Skeletal muscle cell (primary cell): ENCODE measurements at places on chromosomes 4 and X.

DNA sequence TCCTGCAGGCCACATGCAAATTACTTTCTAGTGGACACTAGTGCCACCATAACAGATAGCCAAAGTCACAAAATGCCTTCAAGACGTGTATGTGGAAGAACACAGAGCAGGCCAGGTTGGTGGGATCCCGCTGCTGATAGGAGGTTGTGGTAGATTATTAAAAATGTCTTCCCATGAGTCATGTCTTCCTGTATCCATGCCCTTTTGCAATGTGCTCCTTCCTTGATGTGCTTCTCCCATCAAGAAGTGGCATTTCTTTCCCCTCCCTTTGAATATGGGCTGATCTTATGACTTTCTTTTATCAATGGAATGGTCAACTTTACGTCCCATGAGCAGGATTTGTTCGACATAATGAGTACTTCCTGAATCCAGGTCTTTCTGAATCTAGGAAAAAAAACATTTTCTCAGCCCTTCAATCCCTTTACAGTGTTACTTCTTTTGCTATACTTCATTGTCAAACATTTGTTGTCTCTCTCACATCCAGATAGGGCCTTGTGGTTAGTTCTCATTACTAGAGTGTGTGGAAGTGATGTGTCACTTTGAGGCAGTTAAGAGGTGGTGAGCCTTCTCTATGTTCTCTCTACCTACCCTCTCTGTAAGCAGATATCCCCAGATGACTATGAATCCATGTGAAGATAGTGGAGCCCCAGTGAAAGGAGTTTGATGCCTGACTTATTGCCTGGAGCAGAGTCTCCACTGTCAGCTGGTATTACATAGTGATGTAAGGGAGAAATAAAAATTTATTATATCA, 519.2 kb upstream of the DIPK2B start:
- no peak for DNase-seq

DNA sequence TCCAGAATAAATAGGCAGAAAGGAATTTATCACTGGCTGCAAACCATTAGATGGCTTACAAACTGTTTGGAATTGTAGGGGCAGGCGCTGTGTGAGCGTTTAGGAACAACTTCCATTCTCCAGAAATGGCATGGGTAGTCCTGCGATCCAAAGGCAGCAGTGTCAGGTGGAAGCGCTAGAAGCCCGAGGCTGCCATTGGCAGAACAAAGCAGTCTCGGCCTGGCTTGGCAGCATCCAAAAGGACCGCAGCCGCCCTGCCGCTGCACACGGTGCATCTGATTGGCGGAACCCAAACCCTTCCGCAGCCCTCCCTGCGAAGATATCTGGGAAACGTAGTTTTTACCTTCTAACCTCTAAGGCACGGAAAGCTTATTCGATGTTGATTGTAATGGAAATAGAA, 23.6 kb upstream of the YTHDC1 start:
- peak; percentile 43 for DNase-seq

DNA sequence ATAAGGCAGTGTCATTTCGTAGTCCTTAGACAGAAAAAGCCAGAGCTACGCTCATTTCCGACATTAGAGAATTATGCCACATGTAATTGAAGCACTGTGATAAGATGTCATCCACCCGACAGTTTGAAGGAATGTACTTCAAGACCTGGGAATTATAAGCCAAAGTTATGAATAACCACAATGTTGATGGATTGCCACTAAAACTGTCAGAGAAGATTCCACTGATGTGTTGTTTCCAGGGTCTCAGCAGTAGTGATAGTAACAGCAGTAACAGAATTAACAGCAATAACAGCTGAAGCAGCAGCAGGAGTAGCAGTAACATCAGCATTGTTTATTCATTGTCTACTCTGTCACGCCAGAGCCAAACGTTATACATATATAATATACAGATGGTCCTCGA, 24.7 kb downstream of the RAB33A start:
- no peak for DNase-seq

GRCh38 chrX:18075603-18076002, 145.1 kb downstream of the BEND2 start:
- no peak for DNase-seq

DNA sequence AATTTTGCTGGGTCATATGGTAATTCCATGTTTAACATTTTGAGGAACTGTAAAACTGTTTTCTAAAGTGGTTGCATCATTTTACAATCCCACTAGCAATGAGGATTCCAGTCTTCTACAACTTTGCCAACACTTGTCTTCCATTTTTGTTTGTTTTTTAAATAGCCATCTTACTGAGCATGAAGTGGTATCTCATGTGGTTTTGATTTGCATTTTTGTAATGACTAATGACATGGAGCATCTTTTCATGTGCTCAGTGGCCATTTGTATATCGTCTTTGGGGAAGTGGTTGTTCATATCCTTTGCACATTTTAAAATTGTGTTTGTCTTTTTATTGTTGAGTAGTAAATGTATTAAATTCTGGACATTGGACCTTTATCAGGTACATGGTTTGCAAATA, 94.7 kb downstream of the TMEM131L start:
- no peak for DNase-seq

DNA sequence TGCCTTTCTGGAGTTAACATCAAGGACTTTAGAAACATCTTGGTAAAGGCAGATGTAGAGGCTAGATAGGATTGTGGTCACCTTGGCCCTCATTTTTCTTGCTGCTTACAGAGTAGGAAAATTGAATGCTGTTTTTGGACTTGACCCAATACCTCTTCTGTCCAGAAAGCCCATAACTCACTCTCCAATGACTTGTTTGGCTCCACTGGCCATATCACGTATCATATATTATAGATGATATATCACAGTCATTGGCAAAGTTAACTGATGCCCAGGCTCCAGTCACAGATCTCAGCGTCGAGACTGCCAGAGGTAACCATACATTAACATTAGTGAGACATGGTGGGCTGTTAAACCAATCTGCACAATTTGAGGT, 88.1 kb upstream of the PLAC1 start:
- no peak for DNase-seq

DNA sequence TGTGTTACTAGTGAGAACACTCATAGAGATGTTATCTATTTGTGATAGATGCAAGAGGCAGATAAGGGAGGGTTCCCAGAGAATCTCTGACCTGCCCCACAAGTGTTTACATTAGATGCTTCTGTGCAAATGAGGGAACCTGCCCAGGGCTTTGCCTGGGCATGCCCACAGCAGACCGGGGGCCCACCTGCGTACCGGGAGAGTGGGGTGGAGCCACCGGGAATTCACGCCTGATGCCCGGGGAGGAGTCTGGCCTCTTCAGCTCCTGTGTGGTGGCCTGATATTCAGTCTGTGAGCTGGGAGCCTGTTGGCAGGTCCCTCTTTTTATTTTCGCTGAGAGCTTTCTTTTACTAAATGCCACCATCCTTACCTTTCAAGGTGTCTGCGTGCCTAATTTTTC, 155.7 kb downstream of the SNCA start:
- no peak for DNase-seq

DNA sequence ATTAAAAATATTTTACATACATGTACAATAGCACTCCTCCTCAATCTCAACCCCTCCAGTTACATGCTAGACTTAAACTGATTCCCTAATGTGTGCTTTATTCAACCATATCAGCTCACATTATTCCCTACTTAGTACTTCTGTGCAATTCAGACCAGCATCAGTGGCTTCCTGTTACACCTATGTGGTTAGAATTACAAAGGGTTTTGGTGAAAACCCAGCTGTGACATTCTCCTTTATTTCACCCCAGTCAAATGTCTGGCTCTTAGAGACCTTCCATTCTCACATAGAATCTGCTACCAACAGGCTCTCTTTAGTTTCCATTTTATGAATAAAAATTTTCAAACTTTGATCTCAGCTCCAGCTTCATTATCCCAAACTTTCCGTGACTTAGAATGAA, 85.2 kb upstream of the SLC7A11 start:
- DNase-seq = no peak

GRCh38 chr4:105348719-105349118, 125.1 kb downstream of the PPA2 start:
- DNase-seq = no peak

GRCh38 chrX:135984791-135985156, 461 bp upstream of the SLC9A6 start:
- DNase-seq = no peak

- DNase-seq = no peak
Measured at GRCh38 chr4:24000470-24000831, 110.6 kb upstream of the PPARGC1A start.

- DNase-seq = no peak
Measured at GRCh38 chr4:99946356-99947189, at the start of gene DNAJB14. Gene DNAJB14 (minus strand): TSS chr4:99946618. CDS start chr4:99946571, 47 bp downstream.

GRCh38 chr4:53507671-53508286, 83.5 kb downstream of the LNX1 start:
- DNase-seq = peak; percentile 97

GRCh38 chrX:136251041-136251991, at the start of gene MAP7D3:
Gene MAP7D3 (minus strand): TSS chrX:136251400. CDS start chrX:136251358, 42 bp downstream.
- no peak for DNase-seq

- no peak for DNase-seq
Measured at GRCh38 chr4:108193886-108194672, 25.3 kb upstream of the LEF1 start.

- DNase-seq = no peak
Measured at GRCh38 chrX:114611018-114611619, 27.2 kb downstream of the HTR2C start.

GRCh38 chr4:45423896-45424295, 697.5 kb upstream of the GNPDA2 start:
- DNase-seq = no peak

- DNase-seq = no peak
Measured at GRCh38 chrX:135489542-135489941, 30.9 kb upstream of the INTS6L start.

- peak; percentile 19 for DNase-seq
Measured at GRCh38 chrX:41824551-41824950, 98.8 kb downstream of the CASK start.

- no peak for DNase-seq
Measured at GRCh38 chrX:70088751-70089150, 26.5 kb downstream of the OTUD6A start.

DNA sequence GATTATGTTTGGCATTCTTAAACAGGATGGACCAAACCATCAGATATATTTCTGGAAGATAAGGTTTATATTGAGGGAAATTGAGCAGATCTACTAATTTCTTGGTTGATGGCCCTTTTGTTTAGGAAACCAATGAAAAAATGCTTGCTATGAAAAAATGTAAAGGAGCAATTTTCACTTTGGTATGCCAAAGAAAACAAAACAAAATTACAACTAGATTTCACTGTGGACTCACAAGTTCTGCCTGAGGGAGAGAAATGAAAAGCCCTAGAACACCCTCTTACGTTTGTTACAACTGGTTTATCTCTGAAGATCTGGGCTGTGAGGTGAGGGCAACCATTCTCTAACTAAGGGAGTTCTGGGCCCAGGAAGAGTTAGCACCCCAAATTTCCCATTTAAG, 122.5 kb upstream of the IL15 start:
- DNase-seq = no peak

GRCh38 chrX:31590581-31591114, 518.8 kb upstream of the FTHL17 start:
- no peak for DNase-seq

GRCh38 chr4:38759113-38759789, 23.5 kb downstream of the TLR10 start:
- peak; percentile 82 for DNase-seq

GRCh38 chrX:15737190-15737958, 696 bp upstream of the CA5B start:
- DNase-seq = no peak

DNA sequence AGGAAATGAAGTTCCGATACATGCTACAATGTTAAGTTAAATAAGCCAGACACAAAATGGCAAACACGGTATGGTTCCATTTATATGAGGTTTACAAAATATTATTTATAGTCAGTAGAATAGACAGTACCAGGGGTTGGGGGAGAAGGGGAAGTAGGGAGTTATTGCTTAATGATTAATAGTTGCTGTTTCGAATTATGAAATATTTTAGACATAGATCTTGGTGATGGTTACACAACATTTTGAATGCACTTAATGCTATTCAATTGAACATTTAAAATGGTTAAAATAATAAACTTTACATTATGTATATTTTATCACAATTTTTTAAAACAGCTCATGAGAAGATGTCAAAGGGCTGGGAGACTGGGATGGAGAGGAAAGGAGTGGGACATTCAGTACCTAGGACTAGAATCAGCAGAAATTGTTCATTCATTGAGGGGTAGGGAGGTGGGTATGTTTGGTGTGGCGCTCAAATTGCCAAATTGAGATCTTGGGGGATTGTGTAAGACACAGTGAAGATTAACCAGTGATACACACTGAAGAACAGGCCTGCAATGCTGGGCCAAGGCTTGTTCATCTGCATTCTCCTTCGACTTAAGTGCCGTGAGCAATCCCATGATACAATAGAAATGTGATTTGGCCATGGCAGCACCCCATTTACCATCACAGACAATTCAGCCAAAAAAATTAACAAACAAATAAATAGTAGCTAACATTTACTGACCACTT, 165.6 kb upstream of the GALNT7 start:
- no peak for DNase-seq

GRCh38 chr4:36140421-36140820, 103.9 kb downstream of the ARAP2 start:
- no peak for DNase-seq

- DNase-seq = no peak
Measured at GRCh38 chr4:111228396-111228795, 605.5 kb upstream of the PITX2 start.
